ENCODE measurements at places on chromosomes 7 and 10. TPM values are rescaled to one million over a fixed set of nuclear protein-coding genes. Genes with fewer than 3 reads are reported as not detected.

ZNF775 gene
- 3.4 TPM for total RNA-seq

GHRHR gene
- total RNA-seq: not detected

VSTM4 gene
- 20.1 TPM for total RNA-seq

RBP3 gene
- not detected for total RNA-seq

HKDC1 gene
- 0.54 TPM for total RNA-seq

ALOX5 gene
- not detected for total RNA-seq

DDX50 gene
- 57.6 TPM for total RNA-seq

ARHGEF5 gene
- total RNA-seq: 5.6 TPM

PPP1R9A gene
- total RNA-seq: under 0.01 TPM

TLX1 gene
- total RNA-seq: not detected

IFIT3 gene
- 48.6 TPM for total RNA-seq

EEPD1 gene
- total RNA-seq: 7.2 TPM

GOLGA7B gene
- total RNA-seq: 0.11 TPM

AGMO gene
- total RNA-seq: 0.32 TPM

TCAF2 gene
- 8.2 TPM for total RNA-seq

SPACDR gene
- total RNA-seq: 0.26 TPM

SH2D4B gene
- not detected for total RNA-seq

AKR1B1 gene
- total RNA-seq: 143 TPM

All from articular chondrocyte of knee joint (primary cell).